ENCODE measurements at places on chromosomes 7 and 10. TPM values are rescaled to one million over a fixed set of nuclear protein-coding genes. Genes with fewer than 3 reads are reported as not detected.

Gene CYP3A4
- total RNA-seq, result not detected

Gene ADCY1
- total RNA-seq, result 3.1 TPM

Gene AKR1C8
- 0.23 TPM for total RNA-seq

Gene SPDYE6
- total RNA-seq, result not detected

Gene ABI1
- 59.3 TPM for total RNA-seq

Gene MOGAT3
- not detected for total RNA-seq

Gene KMT2E
- total RNA-seq, result 93.4 TPM

Gene OGDHL
- 0.20 TPM for total RNA-seq

Gene MMD2
- not detected for total RNA-seq

Gene ZNF786
- 9.9 TPM for total RNA-seq

Gene CCDC126
- 7.0 TPM for total RNA-seq

Gene PPP1R17
- not detected for total RNA-seq

Gene RAB19
- 9.5 TPM for total RNA-seq

Gene MMP21
- total RNA-seq, result 0.09 TPM

Gene SHH
- total RNA-seq, result 0.05 TPM

Gene IGFBP3
- total RNA-seq, result 1.3 TPM

Gene URGCP
- total RNA-seq, result 22.6 TPM

Gene MTERF1
- 18.3 TPM for total RNA-seq

Gene COBL
- total RNA-seq, result not detected

Gene TM9SF3
- 81.1 TPM for total RNA-seq

Gene VWDE
- 4.2 TPM for total RNA-seq

Gene TAS2R40
- total RNA-seq, result not detected

Gene LOXL4
- total RNA-seq, result not detected

Gene GIGYF1
- total RNA-seq, result 43.5 TPM

Gene ZNF488
- 0.93 TPM for total RNA-seq

Gene SPDYE2
- not detected for total RNA-seq

Gene PTPRN2
- 5.1 TPM for total RNA-seq

Gene TMEM72
- not detected for total RNA-seq

Gene MTPN
- 126 TPM for total RNA-seq

Gene NPY
- total RNA-seq, result not detected
